ENCODE measurements at places on chromosomes 7 and 10.
A peak's percentile ranks its signal among the peaks of the same experiment; 100 is the strongest.

- no peak for DNase-seq
These were observed 26.1 kb downstream of the PLAC9 start for GRCh38 chr10:80158598-80159127.

DNA sequence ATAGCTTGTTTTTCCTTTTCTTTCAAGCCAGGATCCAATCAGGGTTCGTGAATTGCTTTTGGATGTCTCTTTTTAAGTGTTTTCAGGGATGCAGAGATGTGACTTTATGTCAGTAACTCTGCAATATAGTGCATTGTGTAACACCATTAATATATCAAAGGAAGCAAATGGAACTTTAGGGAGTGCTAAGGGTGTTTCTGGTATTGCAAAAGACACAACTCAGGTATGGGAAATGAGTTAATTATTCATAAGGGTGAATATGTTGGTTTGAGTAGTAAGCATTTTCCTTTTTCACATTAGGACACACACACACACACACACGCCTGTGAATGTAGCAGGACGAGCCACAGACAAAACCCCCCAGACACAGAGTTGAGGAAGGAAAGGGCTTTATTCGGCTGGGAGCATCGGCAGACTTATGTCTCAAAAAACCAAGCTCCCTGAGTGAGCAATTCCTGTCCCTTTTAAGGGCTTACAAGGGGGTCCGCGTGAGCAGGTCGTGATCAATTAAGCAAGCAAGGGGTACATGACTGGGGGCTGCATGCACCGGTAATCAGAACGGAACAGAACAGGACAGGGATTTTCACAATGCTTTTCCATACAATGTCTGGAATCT is 31.8 kb upstream of the GSDME start:
- DNase-seq = no peak

GRCh38 chr7:151757274-151757673 is 119.6 kb downstream of the PRKAG2 start:
- DNase-seq = no peak

DNA sequence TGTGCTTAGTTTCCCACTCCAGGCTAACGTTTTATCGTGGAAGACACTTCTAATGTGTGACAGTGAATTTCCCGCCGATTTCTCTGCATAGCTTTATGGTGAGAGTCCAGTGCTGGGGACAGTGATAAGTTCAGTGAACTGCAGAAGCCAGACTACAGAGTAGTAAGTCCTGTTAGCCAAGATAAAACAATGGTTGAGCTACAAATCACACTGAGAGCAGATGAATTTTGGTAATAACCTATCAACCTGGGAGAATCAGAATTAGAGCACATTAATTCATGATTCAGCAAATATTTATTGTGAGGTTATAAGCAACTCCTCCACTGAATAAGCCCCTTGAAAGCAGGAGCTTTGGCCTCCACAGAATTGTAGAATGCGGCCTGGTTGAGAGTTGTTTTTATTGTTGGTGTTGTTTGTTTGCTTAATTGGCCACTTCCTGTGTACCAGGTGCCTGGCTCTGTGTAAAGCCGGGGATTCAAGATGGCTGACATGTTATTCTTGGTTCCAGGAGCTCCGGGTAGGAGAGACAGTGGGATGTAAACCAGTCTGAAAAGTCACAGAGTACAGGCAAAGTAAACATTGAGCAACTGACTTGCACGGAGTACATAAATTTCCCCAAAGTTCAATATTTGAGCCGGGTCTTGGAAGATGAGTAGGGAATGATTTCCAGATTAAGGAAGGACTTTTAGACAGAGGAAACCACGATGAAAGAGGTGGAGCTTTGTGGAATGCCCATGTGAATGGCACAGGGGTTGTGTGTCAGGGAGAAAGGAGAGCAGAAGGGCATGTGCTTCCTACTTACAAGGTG is 112.7 kb downstream of the SNX10 start:
- no peak for DNase-seq

GRCh38 chr7:124168616-124169015 is 135.7 kb upstream of the TMEM229A start:
- DNase-seq = no peak

GRCh38 chr10:24277771-24278170 is 68.8 kb downstream of the KIAA1217 start:
- no peak for DNase-seq

GRCh38 chr10:104689547-104689946 is 48.5 kb downstream of the SORCS3 start:
- no peak for DNase-seq

GRCh38 chr7:147276783-147277370 is 1160.3 kb downstream of the CNTNAP2 start:
- DNase-seq = no peak

- DNase-seq = no peak
These were observed 132.7 kb downstream of the ICA1 start for GRCh38 chr7:8129318-8129659.

GRCh38 chr7:105487579-105488571 is 34.2 kb downstream of the PUS7 start:
- no peak for DNase-seq

GRCh38 chr10:125661941-125662515 is 20.9 kb downstream of the TEX36 start:
- DNase-seq = no peak

- DNase-seq = no peak
These were observed 183.0 kb downstream of the RAPGEF5 start for GRCh38 chr7:22173685-22174573.

DNA sequence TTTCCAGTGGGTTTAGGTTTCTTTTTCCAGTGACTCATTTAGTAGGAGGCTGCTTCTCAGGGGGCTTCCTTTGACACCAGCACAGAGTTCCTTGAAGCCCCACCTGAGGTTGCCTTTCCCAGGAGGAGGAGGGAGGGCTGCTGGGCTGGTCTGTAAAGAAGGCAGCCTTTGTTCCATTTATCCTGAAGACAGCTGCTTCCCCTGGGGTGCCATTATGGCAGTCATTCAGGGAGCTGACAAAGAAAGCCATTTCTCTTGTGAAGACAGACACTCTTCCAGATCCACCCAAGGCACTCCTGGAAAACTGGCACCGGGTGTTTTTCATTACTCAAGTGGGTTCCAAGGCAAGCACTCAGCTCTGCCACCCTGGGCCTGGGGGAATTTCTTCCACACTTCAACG is 54.0 kb downstream of the MTURN start:
- DNase-seq = no peak

DNA sequence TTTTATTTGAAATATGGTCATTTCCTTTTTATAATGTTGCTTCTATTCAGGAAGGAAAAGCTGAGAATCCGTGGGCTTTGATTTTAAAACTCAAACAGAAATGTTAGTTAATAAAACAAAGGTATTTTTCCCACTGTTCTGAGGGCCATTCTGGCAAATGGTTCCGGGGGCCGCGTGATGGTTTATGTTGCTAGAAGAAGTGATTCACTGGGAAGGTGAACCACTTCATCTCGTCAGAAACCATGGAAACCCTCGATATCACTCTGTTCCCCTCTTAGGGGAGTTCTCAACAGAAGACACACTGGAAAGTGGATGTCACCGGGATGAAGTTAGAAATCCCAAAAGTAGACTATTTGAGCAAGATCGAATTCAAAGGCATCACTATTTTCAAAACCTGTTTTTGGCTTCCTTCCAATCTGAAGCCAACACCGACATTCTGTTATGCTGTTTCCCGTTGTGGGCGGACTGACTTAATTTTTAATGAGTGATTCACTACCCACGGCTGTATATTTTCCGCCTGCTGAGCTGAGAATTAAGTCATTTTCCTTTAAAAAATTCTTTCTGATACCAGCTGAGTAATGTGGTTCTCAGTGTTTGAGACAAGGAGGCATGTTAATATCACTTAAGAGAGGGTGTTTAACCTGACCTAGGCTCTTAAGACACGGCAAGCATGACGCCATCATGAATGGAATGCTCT is 84.1 kb downstream of the PTPRE start:
- no peak for DNase-seq

- no peak for DNase-seq
These were observed 28.8 kb downstream of the STN1 start for GRCh38 chr10:103889121-103889720.

- DNase-seq = no peak
These were observed 44.5 kb downstream of the CH25H start for GRCh38 chr10:89162596-89162995.

DNA sequence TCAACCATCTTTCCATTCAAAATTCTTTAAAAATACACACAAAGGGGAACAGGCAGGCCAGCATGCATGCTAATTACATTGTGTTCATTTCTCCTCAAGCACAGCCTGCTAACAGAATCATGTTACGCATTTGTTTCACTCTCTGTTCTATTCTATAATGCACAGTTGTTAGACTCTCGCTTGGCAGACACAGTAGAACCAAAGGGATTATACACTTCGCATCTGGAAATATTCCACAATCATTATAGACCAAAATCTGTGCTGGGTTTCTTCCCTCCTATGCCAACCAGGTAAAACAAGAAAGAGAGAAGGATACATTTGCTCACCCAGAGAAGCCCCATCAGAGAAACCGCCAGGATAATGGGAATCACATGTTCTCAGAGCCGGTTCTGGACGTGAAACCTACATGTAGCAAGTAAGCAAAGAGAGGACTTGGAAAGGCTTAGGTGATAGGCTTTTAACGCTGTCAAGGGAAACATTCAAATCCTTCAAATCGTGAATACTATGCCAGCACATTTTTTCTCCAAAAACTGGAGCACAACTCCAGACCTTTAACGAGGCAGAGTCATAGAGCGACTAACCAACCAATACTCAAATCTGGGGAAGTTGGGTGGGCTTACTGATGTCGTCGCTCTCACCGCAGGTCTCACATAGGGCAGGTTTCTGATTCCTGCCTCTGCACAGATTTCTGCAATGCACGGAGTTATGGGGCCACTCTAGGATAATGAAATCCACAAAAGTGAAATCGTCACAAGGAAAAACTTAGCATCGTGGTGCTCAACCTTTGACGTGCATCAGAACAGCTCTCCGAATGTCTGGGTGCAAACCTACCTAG is 380.5 kb upstream of the AUTS2 start:
- no peak for DNase-seq

DNA sequence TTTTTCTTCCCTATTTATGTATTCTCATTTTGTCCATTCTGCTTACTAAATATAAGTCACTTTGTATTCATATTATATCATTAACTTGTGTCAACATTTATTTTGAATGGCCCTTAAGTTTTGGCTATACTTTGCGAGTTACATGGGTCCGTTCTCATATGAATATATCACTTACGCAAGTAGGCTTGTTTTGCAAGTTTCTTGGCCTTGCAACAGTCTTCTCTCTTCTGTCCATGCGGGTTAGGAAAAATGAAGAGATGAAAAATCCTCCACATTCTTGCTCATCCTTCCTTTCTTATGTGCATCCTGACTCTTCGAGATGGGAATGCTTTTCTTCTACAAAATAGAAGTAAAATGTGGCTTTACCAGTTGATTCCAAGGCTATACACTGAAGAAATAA is 82.8 kb downstream of the GPR158 start:
- no peak for DNase-seq

GRCh38 chr10:13276749-13277365 is 23.0 kb downstream of the PHYH start:
- no peak for DNase-seq

DNA sequence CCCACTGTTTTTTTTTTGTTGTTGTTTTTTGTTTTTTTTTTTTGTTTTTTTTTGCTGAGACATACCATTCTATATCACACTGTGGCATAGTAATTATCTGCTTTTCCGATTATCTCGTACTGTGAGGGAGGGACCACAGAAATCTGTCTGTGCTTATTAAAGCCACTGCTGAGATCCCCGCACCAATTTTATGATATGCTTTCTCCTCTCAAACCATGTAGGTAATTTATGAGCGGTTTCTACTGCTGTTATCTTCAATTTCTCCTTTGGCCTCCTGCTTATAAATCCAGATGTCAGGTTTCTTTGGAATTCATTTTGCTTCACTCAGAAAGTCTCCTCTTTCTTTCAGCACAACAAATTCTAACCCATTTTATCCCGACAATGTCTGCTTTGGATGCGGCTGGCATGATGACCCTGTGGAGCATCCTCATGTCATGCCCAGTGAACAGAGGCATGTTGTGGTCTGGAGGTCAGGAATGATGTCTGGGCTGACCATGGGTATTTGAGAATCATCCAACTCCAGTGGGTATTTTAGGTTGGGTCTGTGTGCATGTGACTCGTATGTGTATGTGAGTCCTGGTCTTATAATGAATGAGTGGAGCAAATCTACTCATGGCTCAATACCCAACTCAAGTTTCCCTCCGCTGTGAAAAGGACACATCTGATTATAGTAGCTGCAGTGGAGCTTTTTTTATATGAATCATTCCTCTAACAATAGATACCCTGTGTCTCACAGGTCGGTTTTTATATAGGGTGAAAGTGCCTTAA is 213.4 kb downstream of the GALNT17 start:
- no peak for DNase-seq

- no peak for DNase-seq
These were observed 66.6 kb upstream of the ZNF479 start for GRCh38 chr7:57198801-57199200.

DNA sequence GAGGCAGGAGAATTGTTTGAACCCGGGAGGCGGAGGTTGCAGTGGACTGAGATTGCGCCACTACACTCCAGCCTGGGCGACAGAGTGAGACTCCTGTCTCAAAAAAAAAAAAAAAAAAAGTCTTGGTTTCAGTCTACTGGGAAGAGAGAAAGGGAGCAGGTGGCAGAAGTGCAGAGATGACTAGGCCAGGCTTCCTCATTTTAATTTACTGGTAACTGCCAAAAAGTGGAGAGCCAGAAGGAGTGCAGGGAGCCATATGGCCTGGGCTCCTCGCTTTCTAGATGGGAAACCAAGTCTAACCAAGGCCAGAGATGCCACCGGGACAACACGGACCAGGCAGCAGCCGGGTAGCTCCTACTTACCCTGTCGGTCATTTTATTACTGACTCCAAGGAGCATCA is 12.2 kb downstream of the SEPHS1 start:
- no peak for DNase-seq

- no peak for DNase-seq
These were observed 223.6 kb downstream of the GATA3 start for GRCh38 chr10:8278099-8278498.

DNA sequence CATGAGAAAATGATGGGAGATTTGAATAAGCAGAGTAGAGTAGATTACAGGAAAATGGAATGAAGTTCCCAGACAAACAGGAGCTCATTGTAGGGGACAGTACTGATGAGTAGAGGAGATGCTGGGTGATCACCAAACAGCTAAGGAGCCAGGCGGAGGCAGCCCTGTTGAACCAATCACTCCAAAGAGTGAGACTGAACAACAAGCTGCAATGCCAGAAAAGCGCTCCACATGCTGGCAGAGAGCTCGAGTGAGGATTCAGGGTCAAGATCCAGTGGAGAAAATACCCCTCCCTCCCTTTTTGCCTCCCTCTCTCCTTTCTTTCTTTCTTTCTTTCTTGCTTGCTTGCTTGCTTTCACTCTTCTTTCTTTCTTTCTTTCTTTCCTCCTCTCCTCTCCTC is 133.3 kb downstream of the PFKFB3 start:
- DNase-seq = no peak

GRCh38 chr7:77247206-77247850 is 47.7 kb upstream of the FGL2 start:
- DNase-seq = peak; percentile 8

GRCh38 chr7:97064972-97065587 is 40.4 kb upstream of the DLX5 start:
- DNase-seq = no peak

Data from nucleus accumbens (tissue), 56 donors.